Osteoblast (primary cell): ENCODE measurements at places on chromosomes 7 and 10. TPM values are rescaled to one million over a fixed set of nuclear protein-coding genes. Genes with fewer than 3 reads are reported as not detected.

Gene HERC4
- 106 and 125 TPM in 2 replicates for total RNA-seq

Gene KNDC1
- total RNA-seq: under 0.01 TPM in 1 of 2 replicates, not detected in the other

Gene SYCE1
- total RNA-seq: 0.72 TPM in 1 of 2 replicates, not detected in the other

Gene PAPOLB
- total RNA-seq: under 0.01 and 0.36 TPM in 2 replicates

Gene TMEM229A
- total RNA-seq: not detected in 2 replicates

GRCh38 chr10:70784016-70784415 is 1.2 kb downstream of the TBATA start:
- DNase-seq: no peak
- H3K36me3 ChIP-seq: no peaks in the 10 kb centered on the region
- peaks cover 6% of the 10 kb centered on the region for H3K4me1 ChIP-seq
- H3K27me3 ChIP-seq: peaks cover 22% of the 10 kb centered on the region
- no peak overlapping the region for H3K27ac ChIP-seq

GRCh38 chr7:3243680-3244079 is 57.4 kb upstream of the SDK1 start:
- no peaks in the 10 kb centered on the region for H3K4me1 ChIP-seq
- DNase-seq: no peak
- no peaks in the 10 kb centered on the region for H3K27me3 ChIP-seq
- no peaks in the 10 kb centered on the region for H3K36me3 ChIP-seq
- no peak overlapping the region for H3K4me3 ChIP-seq

DNA sequence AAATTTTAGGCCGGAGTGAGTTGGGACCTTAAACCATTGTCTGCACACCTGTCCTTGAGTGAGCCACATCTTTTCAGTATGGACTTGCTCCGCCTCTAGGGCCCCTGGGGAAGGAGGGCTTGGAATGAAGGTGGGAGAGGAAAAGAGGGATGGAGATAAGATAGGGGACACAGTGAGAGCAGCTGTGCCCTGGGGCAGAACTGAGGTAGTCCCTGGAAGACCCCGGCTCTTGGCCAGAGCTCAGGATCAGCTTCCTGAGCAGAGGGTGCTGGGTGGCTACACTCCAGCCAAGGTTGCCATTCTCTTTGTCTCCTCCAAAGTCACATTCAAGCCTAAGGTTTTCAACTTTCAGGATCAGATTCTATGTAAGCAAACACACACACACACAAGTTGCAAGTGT is 82.0 kb downstream of the MKI67 start:
- H3K27ac ChIP-seq: no peak overlapping the region
- H3K36me3 ChIP-seq: no peaks in the 10 kb centered on the region
- peak; percentile 5 for DNase-seq
- peaks cover 13% of the 10 kb centered on the region for H3K4me1 ChIP-seq
- no peak overlapping the region for H3K4me3 ChIP-seq

DNA sequence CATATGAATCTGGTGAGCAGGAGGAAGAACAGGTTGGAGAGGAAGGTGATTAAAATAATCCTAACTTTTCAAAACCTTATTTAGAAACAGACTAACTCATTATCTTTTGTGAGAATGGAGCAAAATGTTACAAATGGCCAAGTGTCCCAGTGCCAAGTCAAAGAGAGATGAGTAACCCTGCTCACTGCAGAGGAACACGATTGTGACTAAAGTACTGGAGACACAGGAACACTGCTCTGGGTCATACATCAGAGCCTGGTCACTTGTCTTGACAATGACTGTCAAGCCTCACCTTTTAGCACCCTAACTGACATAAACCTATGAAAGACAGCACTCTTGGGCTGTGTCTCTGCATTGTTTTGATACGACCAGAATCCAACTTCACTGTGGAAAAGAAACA is 108.8 kb downstream of the SGMS1 start:
- H3K4me1 ChIP-seq: peaks cover 12% of the 10 kb centered on the region
- H3K27me3 ChIP-seq: no peaks in the 10 kb centered on the region
- H3K4me3 ChIP-seq: no peak overlapping the region
- no peaks in the 10 kb centered on the region for H3K36me3 ChIP-seq
- H3K27ac ChIP-seq: no peak overlapping the region

GRCh38 chr10:33157103-33157502 is 177.4 kb downstream of the NRP1 start:
- peak overlapping the region; percentile 84 for H3K27ac ChIP-seq
- peaks cover 41% of the 10 kb centered on the region for H3K4me1 ChIP-seq
- H3K27me3 ChIP-seq: no peaks in the 10 kb centered on the region

- no peaks in the 10 kb centered on the region for H3K27me3 ChIP-seq
- no peaks in the 10 kb centered on the region for H3K4me1 ChIP-seq
- H3K27ac ChIP-seq: no peak overlapping the region
- DNase-seq: no peak
- no peaks in the 10 kb centered on the region for H3K36me3 ChIP-seq
These were observed 127.7 kb downstream of the ELMO1 start for GRCh38 chr7:37320848-37321468.

DNA sequence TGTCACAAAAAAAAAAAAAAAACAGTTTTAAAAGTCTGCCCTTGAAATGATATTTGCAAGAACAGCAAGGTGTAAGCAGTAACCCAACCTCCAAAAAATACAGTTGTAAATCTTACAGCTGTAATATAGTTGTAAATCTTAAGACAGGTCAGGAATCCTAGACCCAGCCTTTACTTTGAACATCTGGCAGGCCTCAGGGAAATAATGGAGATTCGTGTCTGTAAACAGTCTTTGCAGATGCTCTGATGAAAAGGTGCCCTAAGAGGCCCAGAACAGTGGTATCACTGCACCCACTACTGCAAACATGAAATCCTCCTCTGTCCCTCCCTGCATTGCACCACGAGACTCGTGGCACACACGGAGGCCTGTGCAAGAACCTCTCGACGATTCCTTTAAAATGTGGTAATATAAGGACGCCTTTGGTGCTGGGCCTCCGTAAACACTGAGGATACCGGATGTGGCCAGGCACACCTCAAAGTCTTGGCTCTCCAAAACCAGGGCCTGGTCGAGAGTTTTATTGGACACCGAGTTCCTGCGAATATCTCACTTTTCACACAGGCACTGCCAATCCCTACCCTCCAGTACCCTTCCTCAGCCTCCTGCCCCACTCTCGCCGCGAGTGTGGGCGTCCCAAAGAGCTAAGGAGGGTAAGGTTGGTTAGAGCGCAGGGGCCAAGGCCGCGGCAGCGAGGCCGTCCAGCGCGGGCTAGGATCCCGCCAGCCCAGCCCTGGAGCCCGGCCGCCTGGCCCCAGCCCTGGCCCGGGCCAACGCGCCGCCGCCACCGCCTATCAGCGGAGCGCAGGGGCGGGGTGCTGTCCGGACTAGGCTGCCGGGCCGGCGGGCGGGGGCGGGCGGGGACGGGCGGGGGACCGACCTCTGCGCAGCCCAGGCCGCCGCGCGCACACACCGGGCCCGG is at the start of gene REEP3:
Gene REEP3, plus strand, starts transcription at position 902 of the 916 bp plus-strand sequence. CDS start 145 bp downstream, outside the sequence.
- peak within 1 kb of the TSS; percentile 81 for H3K4me3 ChIP-seq
- H3K36me3 ChIP-seq: no peaks in the 10 kb centered on the region
- H3K27ac ChIP-seq: peak within 1 kb of the TSS; percentile 88
- no peaks in the 10 kb centered on the region for H3K27me3 ChIP-seq
- peaks cover 21% of the 10 kb centered on the region for H3K4me1 ChIP-seq

DNA sequence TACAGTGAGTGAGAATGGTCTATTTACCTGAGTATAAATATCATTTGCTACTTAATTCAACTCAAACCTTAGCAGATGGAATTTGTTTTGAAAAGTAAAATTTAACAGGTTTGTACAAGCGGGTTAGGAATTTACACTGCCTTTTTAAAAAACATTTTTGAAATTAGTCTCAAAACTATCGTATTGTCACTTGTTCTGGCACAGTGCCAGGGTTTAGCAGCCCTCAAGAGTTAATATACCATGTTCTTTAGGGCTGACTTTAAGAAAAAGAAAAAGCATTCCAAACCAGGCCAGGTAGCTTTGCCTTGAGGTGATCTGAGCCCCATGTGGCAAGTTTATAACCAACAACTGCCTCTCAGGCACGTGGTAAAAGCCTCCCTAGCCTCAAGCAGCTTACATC is 17.8 kb downstream of the CCNJ start:
- H3K36me3 ChIP-seq: peaks cover 21% of the 10 kb centered on the region
- H3K4me1 ChIP-seq: no peaks in the 10 kb centered on the region
- no peak overlapping the region for H3K27ac ChIP-seq
- peak; percentile 45 for DNase-seq
- H3K4me3 ChIP-seq: no peak overlapping the region

DNA sequence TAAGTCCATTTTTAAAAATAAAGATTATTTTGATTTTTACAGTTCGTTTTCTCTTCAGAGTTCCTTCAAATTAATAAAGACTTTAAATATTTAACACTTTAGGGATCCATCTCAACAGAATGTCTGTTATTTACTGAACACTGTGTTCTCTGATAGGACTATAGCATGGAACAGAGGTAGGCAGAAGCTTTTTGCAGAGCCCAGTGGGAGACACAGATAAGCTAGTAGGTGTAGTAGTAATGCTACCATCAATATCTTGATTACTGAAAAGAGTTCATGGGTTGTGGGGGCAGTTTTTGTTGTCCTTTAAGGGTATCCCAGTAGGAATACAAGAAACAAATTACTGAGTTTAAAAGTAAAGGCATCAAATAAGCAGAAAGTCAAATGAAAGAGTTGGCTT is 140.5 kb downstream of the HBP1 start:
- H3K4me3 ChIP-seq: no peak overlapping the region
- no peaks in the 10 kb centered on the region for H3K27me3 ChIP-seq
- H3K4me1 ChIP-seq: no peaks in the 10 kb centered on the region

DNA sequence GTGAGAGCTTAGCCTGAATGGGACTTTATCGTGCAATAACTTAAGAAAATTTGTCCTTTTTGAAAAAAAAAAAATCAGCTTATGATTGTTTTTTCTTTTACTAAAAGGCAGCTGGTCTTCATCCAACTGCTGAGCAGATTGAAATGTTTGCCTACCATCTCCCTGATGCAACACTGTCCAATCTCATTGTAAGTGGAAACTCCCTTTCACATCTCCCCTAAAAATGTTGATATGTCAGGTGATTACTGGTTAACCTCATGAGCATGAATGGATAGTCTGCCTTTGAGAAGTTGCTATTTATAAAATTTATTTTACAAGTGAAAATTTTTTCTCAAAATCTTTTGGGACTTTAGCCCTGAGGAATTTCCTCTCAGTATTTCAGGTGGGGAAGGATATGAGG is 17.8 kb upstream of the HKDC1 start:
- H3K27ac ChIP-seq: no peak overlapping the region
- no peaks in the 10 kb centered on the region for H3K27me3 ChIP-seq
- no peak for DNase-seq
- peaks cover 54% of the 10 kb centered on the region for H3K36me3 ChIP-seq
- H3K4me1 ChIP-seq: no peaks in the 10 kb centered on the region

GRCh38 chr10:4357911-4358310 is 468.1 kb upstream of the AKR1E2 start:
- no peak overlapping the region for H3K27ac ChIP-seq
- H3K4me1 ChIP-seq: peaks cover 18% of the 10 kb centered on the region
- no peak overlapping the region for H3K4me3 ChIP-seq
- H3K36me3 ChIP-seq: no peaks in the 10 kb centered on the region
- DNase-seq: no peak
- H3K27me3 ChIP-seq: no peaks in the 10 kb centered on the region

- no peaks in the 10 kb centered on the region for H3K4me1 ChIP-seq
- DNase-seq: no peak
- H3K27ac ChIP-seq: no peak overlapping the region
- H3K36me3 ChIP-seq: no peaks in the 10 kb centered on the region
- no peaks in the 10 kb centered on the region for H3K27me3 ChIP-seq
- H3K4me3 ChIP-seq: no peak overlapping the region
These were observed 169.7 kb upstream of the TMEM229A start for GRCh38 chr7:124202546-124202945.

GRCh38 chr10:30371954-30372353 is 22.9 kb upstream of the MTPAP start:
- no peak overlapping the region for H3K27ac ChIP-seq
- DNase-seq: no peak
- H3K4me3 ChIP-seq: no peak overlapping the region
- H3K4me1 ChIP-seq: no peaks in the 10 kb centered on the region
- no peaks in the 10 kb centered on the region for H3K36me3 ChIP-seq

DNA sequence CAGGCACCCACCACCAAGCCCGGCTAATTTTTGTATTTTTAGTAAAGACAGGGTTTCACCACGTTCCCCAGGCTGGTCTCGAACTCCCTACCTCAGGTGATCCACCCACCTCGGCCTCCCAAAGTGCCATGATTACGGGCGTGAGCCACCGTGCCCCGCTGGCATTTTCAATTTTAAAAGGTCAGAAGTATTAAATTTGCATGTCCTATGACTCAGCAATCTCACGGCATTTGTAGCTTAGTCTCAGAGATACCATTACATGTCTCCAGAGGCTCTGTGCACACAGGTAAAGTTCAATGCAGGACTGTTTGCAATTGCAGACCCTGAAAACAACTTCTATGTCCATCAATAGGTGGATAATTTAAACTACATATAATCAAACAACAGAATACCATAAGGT is 99.2 kb downstream of the DLG5 start:
- no peak for DNase-seq
- no peak overlapping the region for H3K4me3 ChIP-seq
- no peaks in the 10 kb centered on the region for H3K27me3 ChIP-seq
- no peaks in the 10 kb centered on the region for H3K4me1 ChIP-seq
- H3K27ac ChIP-seq: no peak overlapping the region

DNA sequence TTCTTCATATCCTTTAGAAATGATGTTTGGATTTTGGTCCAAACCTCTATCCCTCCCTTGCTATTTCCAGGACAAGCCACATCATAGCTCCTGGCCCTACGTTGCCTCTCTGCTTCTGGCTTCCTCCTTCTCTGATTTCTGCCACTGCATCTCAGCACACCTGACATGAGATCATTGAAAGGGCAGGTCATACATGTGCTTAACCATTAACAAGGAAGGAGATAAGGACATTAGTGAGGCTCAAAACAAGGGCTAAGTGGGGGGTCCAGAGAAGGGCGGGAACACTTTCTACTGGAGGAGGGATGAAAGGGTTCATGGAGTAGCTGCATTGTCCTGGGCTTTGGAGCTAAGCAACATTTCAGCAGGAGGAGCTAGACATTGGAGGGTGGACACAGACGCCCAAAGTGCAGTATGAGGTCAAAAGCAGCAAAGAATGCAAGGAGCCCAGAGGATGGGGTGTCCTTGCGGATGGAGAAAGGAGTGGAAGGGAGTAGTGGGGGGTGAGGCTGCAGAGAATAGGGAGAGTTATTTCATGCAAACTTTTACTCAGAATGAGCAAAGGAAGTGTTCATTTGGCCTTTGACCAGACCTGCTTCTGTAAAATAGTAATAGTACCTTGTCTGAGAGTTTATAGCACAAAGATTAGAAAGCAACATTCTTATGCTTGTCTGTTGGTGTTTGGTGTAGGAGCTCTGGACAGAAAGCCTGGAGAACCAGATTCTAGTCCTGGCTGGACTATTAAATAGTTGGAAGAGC is 102.4 kb upstream of the CREB5 start:
- H3K36me3 ChIP-seq: no peaks in the 10 kb centered on the region
- H3K27ac ChIP-seq: no peak overlapping the region
- no peak for DNase-seq
- H3K27me3 ChIP-seq: peaks cover 22% of the 10 kb centered on the region
- H3K4me1 ChIP-seq: peaks cover 3% of the 10 kb centered on the region
